ENCODE measurements at places on chromosomes 3 and 15. TPM values are rescaled to one million over a fixed set of nuclear protein-coding genes. Genes with fewer than 3 reads are reported as not detected.

- DNase-seq: peak; percentile 47
Observed at GRCh38 chr3:139289860-139290524, 53.8 kb upstream of the MRPS22 start.

SLC27A2 gene
- 1.1 TPM for total RNA-seq

DNA sequence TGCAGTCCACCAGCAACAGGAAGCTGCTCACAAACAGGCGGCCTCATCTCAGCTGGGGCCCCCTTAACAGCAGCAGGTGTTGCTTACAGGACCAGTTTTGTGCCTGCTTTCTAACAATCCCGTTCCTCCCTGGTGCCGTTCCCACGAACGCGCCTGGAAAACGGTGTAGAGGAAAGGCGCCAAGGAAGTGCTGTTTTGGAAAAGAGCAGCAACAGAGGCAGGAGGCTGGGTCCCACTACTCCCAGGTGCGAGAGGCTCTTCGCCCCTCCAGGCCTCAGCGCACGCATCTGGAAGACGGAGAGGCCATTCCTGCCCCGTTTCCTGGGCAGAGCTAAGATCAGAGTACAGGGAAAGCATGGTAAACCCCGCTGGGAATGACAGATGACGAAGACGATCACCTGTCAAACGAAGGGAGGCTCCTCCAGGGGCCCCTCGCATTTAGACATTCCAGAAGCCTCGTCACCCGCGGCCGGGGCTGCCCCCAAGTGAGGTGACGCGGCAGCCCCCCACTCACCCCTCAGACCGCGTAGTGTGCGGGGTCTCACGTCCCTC lies 603 bp downstream of the SCAPER start:
- DNase-seq: no peak

- no peak for DNase-seq
Observed at GRCh38 chr3:71560665-71561064, 22.9 kb downstream of the FOXP1 start.

DNA sequence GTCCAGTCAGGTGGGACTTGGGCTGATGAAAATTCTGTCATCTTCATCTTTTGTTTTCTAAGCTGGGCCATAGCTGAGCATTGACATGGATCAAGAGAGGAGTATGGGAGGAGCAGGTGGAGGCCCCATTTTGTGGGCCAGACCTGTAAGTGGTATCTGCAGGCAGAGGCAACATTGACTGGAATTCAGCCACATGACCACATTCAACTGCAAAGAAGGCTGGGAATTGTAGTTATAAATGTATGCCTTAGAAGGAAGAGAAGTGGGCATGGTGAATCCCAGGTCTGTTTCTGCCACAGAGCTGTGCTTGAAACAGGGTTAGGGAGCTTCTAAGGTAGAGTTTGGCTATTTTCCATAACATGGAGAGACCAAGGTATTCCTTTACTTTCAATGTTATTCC lies 11.4 kb downstream of the KCNAB1 start:
- DNase-seq: no peak
